ENCODE measurements at places on chromosomes 4 and X.

GRCh38 chr4:41143311-41144039, 70.9 kb downstream of the APBB2 start:
- DNase-seq: no peak

DNA sequence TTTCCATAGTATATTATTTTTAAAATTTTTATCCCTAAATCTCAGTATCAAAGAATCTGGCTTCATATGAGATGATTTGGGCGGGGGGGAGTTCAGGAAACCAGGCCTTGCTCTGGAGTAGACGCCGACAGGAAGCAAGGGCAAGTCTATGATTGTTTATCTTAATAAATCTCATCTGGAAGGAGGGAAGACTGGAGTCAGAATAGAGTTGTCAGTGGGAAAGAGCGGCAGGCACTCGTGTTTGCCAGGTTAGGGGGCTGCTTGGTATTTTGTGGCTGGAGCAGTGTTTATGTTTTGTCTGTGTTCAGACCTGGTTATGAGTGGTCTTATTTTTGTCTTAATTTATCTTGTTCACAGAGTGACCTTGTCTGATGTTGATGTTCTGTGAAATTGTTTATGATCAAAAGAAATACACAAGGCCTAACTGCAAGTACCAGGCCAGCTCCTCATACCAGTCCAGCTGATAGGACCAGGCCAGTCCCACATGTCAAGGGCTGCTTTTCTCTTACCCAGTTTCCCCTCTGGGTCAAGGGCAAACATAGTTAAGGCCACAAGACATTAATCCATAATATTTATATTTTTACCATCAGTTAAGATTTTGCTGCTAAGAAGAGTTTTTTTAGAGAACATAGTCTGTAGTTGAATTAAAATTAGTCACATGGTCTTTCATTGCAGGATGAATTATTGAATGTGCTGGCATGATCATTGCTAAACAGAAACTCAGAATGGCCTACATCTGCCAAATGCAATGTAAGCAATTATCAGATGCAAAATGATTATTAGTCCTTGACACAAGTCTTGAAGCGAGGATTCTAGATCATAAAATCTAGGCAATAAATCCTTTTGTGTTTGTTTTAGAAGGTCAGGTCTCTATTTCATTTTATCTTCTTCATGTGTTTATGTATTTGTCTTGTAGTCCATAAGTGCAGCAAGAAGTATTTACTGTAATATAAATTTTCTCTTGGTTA, 176.5 kb downstream of the GASK1B start:
- DNase-seq: no peak

- DNase-seq: no peak
Measured at GRCh38 chrX:2391869-2392606, 108.7 kb downstream of the DHRSX start.

DNA sequence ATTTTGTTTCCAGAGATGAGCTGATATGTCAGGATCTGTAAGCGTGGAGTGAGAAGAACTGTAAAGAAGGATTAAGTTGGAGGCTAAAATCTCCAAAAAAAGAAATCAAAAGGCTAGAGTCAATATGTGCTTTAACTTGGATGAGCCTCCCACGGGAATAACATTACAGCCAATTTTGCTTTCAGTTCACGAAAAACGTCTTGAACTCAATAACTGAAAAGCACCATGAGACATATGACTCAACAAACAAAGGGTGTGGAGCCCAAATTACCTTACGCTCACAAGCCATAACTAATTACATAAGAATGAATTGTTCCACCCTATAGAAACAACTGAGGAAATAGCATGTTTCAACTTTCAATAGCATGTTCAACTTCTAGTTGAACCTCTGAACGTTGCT, 22.3 kb downstream of the TMPRSS11D start:
- DNase-seq: no peak

DNA sequence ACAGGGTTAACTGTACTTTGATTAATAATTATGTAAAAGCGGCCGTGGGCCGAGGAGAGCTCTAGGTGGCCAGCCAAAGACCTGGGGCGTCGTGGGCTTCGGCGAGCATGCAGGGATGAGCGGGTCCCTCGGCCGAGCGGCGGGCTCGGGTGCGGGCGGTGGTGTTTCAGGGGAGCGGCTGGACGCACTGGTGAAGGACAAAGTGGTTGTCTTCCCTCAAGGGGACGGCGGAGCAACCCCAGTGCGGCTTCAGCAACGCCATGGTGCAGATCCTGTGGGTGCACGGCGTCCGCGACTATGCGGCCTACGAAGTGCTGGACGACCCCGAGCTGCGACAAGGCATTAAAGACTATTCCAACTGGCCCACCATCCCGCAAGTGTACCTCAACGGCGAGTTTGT, 103.0 kb upstream of the C1GALT1C1 start:
- DNase-seq: no peak

- DNase-seq: no peak
Measured at GRCh38 chrX:72110051-72110875, 21.5 kb downstream of the RTL5 start.

DNA sequence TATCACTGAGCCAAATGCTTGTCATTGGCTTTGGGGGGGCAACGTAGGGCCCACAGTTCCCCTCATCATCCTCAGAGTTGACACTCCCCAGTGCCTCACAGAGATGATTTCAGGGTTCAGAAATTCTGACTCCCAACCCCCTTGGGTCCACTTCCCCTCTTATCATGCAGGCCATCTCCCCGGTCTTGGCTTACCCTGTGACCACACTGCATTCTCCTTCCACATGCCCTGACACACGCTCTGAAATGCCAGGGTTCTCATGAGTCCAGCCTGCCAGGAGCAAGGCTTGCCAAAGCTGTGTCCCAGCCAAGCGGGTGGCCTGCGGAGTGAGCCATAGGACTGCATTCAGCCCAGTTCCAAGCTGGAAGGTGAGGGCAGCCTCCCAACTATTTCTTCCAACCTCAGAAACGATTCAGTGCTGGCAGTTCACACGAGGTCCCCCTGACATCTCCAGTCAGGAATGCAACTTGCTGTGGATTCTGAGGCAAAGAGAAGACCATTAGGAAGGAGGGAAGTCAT, 101.2 kb downstream of the SMIM20 start:
- DNase-seq: no peak
